ENCODE measurements at places on chromosomes 2 and 18.
A peak's percentile ranks its signal among the peaks of the same experiment; 100 is the strongest.

GRCh38 chr18:62288665-62289008 is 36.5 kb upstream of the TNFRSF11A start:
- no peak for DNase-seq

DNA sequence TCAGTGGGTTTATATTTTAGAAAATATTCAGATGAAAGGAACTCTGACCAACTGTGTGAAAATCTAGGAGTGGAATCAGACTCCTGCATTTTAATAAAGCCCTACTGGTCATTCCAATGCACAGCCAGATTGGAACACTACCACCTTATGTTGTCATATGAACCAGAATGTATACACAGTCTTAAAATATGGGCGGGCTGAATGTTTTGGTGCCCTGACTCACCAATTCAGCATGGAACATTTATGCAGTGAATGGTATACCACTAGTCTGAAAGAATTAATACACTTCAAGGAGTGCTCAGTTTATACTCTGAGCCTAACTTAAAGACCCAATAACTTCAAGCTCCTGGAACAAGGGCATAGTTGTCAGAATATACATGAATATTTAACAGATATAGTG is 280.9 kb upstream of the TCF4 start:
- DNase-seq, result no peak

GRCh38 chr2:206955253-206955652 is 15.9 kb downstream of the CPO start:
- peak; percentile 47 for DNase-seq

DNA sequence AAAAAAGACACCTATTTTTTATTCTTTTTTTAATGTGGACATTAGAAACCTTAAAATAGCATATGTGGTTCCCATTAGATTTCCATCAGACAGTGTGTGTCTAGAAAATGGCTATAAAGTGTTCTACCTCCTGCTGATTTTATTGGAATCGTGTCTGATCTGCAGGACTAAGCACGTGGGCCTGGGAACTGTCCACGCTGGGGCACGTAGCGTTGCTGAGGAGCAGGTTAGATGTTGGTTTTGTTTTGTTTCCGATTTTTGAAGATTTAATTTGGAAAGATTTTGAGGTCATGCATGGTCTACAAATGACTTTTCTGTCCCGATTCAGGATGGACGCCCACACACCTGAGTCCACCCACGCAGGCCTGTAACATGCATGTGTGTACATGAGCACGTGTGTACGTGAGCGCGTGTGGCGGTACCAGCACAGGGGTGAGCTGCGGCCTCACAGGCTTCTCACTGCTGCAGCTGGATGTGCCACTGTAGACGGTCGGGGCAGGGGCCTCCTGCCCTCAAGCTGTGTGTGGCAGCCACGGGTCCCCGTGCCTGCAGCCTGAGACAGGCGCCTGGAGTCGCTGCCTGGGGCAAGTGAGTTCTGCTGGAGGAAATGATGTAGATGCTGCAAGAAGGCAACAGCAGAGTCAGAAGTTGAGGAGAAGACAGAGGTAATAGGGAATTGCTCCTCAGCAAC is 99.7 kb upstream of the CTDP1 start:
- DNase-seq, result no peak

- DNase-seq, result no peak
Observed at GRCh38 chr2:85180322-85181133, 47.3 kb downstream of the TCF7L1 start.

- no peak for DNase-seq
Observed at GRCh38 chr2:121456325-121456724, 74.4 kb upstream of the RNU4ATAC start.

GRCh38 chr2:161913865-161914264 is 160.2 kb downstream of the DPP4 start:
- peak; percentile 20 for DNase-seq

- peak; percentile 12 for DNase-seq
Observed at GRCh38 chr18:60413944-60414547, 41.5 kb upstream of the MC4R start.

DNA sequence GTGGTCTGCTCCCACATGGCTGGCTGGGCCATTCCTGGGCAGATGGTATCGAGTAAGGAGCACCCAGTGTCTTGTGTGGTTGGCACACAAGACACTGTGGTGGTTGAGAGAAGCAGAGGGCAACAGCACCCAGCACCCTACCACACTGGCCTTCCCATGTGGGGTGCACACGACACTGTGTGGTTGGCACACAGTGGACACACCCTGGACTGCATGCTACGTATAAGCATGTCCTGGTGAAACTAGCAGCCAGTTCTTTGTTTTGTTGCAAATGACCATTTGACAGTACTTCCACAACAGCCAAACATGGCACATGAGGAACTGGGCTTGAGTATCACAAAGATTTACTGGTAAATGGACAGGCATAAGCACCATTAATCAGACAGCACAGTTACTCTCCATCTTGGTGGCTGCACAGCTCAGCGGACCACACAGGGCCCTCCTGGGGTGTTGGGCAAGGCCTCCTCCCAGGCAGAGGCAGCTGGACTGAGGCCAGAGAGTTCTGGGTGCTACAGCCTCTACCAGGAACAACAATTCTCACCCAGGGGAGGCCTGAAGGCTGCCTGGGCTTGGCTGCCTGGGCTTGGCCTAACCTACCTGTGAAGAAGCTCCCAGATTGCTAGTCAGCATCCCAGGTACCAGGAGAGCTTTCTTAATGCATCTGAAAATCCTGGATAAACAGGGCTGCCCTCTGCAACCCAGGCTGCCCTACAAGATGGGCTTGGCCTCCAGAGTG is 59.3 kb upstream of the ALPP start:
- no peak for DNase-seq

- DNase-seq, result no peak
Observed at GRCh38 chr2:156657809-156658208, 221.6 kb downstream of the GPD2 start.

DNA sequence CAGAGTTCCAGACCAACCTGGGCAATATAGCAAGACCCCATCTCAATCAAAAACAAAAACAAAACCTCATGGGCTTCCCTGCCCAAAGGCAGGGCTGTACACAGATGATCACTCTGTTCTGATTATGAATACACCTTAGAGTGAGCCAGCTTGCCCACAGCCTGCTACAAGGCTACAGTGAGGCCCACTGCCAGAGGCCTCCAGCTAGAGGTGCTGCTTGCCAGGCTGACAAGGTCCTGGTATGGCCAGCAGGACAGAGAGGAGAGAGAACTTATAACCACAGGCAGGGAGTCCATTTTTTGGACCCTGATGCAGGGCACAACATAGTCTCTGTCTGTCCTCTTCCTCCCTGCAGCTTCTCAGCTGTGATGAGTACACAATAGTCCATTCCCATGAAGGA is 41.5 kb downstream of the KANSL3 start:
- no peak for DNase-seq

DNA sequence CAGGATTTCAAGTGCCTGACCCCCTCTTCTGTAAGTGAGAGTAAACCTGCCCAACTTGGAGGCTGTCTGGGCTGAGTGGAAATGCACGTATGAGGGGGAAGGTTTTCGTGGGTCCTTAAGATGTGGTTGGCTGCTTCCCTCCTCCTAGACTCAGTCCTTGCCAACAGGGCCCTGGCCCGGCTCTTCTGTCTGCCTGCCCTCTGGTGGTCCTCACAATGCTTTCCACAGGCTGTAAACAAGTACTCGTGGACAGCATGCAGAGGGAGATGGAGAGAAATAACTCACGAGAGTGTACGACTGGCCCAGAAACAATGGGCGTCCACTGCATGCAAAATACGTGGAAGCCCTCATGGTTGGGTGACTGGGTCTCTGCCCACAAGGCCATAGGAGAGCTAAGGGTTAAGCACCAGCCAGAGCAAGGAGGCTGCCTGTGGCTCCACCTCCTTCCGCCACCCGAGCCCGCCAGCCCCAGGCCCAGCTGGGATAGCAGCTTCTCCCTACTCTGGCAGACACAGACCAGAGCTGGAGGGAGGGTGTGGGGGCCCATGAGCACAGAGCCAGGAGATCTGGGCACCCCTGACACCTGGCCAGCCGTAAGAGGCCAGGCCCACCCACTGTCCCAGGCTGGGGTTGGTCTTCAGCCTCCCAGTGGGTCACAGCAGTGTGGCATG is 17.0 kb upstream of the ARHGEF4 start:
- no peak for DNase-seq

DNA sequence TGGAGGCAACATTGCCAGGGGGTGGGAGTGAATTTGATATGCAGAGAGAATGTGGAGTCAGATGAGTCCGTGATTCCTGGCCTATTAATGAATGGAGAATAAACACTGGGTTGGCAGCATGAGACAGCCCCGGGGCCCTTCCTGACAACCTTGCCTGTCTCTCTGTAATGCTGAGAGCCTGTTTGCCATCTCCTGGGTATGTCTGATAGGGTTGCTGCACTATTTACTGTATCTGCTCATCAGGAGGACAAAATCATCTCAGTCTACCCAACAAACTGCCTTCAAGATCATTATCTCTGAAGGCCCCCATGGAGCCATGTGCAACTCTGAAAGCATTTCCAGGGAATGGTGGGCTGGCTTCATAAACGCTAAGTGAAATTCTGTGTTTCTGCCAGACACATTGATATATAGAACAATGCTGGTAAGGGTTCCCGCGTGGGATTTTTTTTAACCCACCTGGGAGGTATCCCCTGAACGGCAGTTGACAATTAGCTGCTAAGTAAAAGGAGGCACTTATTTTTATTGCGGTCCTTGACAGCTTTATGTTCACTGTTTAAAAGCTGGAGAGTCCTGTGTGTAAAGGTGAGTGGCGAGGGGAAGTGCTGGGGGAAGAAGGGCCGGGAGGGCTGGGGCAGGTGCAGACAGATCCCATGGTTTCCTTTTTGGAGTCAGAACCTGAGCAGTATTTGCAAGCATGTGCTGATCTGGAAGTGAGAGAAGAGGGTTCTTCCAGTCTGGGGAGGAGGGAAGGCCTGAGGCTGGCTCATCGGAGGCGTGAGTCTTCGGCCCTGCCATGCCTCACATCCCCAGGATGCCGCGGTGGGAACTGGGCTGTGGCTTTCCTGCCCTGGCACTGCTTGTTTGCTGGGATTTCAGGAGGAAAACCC is 64.8 kb downstream of the ARHGAP25 start:
- no peak for DNase-seq

GRCh38 chr2:152594022-152594766 is 123.1 kb downstream of the PRPF40A start:
- no peak for DNase-seq

DNA sequence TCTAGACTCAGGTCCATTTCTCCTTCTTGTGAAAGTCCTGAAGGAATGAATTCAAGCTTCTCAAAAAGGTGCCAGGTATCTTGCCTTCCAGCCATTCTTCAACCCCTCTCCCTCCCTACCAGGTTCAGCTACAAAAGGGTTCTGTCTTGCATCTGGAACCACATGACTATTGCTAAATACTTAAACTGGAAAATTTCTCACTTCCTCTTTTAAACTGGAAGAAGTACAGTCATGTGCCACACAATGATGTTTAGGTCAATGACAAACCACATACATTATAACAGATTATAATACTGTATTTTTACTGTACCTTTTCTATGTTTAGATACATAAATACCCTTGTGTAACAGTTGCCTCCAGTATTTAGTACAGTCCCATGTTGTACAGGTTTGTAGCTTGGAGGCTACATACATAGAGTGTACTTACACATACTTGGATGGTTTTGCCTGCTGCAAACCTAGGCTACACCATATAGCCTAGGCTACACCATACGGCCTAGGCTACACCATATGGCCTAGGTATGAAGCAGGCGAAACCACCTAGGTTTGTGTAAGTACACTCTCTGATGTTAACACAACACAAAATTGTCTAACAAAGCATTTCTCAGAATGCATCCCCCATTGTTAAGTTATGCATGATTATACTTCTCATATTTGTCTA is 142.0 kb upstream of the DNMT3A start:
- no peak for DNase-seq

GRCh38 chr2:68223419-68223818 is 28.9 kb downstream of the PPP3R1 start:
- DNase-seq, result peak; percentile 35

GRCh38 chr18:36284671-36285295 is 12.7 kb upstream of the FHOD3 start:
- peak; percentile 84 for DNase-seq

DNA sequence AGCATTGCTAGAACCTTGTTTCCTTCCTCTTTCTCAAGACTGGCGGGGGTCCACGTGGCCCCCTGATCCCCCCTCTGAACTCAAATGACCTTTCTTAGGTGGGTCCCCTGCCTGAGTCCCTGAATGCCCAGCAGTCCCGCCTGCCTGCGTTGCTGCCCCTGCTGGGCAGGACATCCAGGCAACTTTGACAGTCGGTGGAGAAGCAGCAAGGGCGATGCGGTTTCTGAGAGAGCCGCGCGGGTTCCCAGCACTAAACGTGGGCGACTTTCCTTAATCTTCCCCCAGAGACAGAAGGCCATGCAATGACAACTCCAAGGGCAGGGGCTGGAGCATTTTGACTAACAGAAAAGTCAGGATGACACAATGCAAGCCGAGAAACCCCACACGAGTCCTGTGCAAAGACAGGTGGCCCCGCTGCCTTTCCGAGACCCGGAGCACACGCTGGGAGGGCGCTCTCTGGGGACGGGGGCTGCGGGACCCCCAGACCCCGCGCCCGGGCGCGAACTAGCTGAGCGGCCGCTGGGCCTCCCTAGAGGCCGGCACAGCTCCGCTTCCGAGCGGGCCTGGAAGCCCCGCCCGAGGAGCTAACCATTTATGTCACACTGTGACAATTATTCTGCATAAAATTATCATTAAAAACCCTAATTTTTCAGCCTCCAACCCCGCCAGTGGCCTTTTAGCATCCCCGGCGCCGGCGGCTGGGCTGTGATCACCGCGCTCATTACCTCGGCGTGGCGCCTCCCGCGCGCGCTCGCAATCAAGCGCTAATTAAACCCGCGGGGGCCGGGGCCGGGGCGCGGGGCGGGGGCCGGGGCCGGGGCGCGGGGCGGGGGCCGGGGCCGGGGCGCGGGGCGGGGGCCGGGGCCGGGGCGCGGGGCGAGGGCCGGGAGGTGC is 27.4 kb downstream of the ASB18 start:
- no peak for DNase-seq

DNA sequence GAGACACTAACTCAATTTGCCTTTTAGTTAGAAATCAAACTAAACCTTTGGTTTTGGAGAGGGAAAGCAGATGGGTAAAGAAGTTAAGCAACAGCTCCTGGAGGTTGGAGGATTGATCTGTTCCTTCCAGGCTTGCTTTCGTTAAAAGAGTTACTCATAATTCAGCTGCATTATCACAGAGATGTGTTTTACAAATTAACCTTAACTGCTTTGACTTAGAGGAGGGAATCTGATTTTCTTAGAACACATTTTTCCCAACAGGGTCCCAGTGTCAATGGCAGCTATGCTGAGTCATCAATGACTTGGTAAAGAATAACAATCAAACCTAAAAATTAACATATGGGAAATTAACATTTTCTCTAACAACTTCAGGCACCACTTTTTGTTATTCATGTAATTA is 113.4 kb downstream of the COPS8 start:
- DNase-seq, result peak; percentile 54

- DNase-seq, result no peak
Observed at GRCh38 chr2:216657980-216658379, 24.8 kb downstream of the IGFBP2 start.

DNA sequence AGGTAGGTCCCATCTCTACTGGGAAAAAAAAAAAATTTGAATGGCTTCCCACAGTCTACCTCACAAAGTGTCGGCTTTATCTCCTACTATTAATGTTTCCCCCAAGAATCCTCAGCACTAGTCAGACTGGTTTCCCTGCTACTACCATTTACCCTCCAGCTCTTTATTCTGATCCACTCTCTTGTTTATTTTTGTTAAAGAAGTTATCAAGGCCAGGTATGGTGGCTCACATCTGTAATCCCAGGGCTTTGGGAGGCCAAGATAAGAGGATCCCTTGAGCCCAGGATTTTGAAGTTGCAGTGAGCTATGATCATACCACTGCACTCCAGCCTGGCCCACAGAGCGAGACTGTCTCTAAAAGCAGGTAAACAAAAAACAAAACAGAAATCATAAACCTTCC is 1275.3 kb downstream of the LRP1B start:
- DNase-seq, result no peak

GRCh38 chr2:201254081-201254730 is 6.1 kb upstream of the CASP8 start:
- peak; percentile 88 for DNase-seq

Data from fibroblast of the aortic adventitia (primary cell).